ENCODE measurements at places on chromosomes 12 and 14.

- no peak for DNase-seq
These were observed 5.2 kb upstream of the GNG2 start for GRCh38 chr14:51855234-51855633.

GRCh38 chr14:34732802-34733201, 18.4 kb upstream of the CFL2 start:
- DNase-seq, result no peak

DNA sequence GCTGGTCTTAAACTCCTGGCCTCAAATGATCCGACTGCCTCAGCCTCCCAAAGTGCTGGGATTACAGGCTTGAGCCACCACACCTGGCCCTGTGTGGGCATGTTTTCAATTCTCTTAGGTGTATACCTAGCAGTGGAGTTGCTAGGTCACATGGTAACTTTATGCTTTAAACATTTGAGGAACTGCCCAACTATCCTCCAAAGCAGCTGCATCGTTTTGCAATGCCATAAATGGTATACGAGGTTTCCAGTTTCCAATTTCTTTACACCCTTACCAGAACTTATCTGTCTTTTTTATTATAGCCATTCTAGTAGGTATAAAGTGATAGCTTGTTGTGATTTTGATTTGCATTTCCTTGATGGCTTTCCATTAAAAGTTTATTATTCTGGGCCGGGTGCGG, 25.1 kb downstream of the RBMS2 start:
- DNase-seq, result no peak

DNA sequence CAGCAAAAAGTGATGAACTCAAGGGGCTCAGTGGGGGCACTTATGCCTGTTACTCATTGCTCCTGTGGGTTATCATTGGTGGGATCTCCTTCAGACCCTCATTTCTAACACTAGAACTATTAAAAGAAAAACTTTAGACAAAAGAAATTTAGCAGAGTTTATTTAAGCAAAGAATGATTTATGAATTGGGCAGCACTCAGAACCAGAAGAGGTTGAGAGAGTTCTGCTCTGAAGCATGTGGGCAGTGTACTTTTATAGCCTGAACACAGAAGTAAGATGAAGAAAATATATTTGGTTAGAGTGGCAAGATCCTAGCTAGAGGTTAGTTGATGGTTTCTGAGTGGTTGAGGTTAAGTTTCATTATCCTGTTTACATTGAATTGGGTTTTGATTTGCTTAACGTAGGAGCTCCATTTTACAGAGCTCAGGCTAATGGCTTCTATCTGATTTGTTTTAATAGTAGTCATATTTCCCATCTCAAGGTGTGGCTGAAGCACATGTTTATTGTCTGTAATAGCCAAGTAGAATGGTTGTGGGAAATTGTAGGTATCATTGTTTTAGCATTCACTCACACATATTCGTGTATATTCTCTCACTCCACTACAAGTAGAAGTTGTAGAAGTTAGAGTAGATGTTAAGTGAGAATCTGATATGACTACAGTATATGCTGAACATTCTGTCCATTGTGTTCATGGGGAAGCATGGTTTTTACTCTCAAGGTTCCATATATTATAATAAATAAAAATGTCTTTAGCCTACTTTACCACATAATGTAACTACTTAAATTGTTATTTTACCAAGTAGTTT, 27.6 kb downstream of the LEMD3 start:
- DNase-seq, result no peak

DNA sequence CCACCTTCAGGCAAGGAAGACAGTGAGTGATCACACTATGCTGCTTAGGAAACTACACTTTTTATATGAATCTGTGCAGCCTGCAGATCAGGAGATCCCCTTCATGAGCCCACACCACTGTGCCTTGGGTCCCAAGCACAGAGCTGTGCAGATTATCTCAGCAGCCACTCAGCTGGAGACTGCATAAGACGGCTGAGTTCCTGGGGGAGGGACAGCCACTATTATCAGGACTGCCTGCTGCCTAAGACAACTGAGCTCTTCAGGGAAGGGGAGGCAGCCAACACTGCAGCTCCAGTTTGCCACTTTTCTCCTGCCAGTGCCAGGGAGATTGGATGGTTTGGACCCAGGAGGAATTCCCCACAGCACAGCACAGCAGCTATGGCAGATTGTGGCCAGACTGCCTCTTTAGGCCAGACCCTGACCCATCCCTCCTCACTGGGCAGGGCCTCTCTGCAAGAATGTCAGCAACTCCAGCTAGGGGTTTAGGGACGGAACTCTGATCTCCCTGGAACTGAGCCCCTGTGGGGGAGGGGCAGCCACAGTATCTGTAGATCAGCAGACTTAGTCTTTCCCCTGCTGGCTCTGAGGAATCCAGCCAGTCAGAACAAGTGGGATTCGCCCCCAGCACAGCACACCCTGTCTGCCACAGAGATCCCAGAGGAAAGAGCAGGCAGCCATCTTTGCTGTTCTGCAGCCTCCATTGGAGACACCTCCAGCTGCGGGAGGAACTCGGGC, 141.3 kb downstream of the KLHL28 start:
- no peak for DNase-seq

DNA sequence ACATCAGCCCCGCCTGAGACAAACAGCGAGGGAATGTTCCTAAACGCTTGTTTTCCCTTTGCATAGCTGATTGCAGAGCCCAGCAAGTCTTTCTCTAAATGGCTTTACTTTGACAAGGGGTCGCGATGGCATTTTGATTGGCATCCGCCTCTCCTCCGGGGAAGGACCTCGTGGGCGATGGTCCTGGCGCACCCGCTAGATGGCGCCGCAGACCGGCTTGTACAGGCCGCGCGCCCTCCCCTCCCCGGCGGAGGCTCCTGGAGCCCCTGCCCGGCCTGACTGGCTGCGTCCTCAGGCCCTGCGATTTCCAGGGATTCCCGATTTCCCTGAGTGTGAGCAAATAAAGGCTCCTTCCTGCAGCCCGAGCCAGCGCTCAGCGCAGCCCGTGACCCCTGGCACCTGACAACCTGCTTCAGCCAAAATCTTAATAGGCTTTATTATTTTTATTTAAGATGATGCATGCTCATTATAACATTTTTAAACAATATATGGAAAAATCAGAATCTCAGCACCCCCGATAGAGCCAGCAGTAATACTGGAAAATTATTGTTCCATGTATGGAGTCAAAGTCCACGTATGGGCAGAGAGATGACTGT, 468.3 kb downstream of the AACS start:
- peak; percentile 20 for DNase-seq

GRCh38 chr12:93616584-93617101, 44.2 kb downstream of the SOCS2 start:
- peak; percentile 78 for DNase-seq

- no peak for DNase-seq
These were observed 337.7 kb downstream of the TMEM121 start for GRCh38 chr14:105864116-105864515.

DNA sequence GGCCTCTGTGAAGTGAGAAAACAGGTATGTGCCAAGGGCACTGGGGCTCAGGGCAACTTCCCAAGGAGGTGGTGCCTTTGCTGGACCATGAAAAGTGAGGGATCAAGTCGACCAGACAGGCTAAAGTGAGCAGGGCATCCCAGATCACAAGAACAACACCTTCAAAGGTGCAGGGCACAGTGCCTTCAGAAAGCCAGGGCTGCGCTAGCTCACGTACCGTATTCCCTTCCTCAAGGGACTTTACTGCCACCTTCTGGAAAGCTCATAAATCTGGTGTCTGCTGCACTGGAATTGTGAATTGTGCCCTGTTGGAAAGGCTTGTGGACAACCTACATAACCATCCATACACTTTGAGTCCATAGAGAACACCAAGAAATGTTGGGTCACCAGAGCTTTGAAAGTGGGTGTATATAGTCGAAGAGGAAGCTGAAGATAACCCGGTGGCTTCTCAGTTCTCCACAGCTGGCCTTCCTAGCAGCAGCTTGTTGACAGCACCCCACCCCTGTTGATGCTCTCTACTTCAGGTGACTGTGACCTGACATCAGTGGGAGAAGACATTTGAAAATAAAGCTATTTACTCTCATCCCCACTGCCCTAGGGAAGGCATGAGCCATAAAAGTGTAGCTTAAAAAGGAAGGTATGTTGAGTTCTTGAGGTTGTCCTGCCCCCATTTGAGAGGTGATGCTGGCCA, 24.5 kb downstream of the FIGNL2 start:
- DNase-seq, result no peak

- no peak for DNase-seq
These were observed 80.4 kb downstream of the SUDS3 start for GRCh38 chr12:118456741-118457140.

DNA sequence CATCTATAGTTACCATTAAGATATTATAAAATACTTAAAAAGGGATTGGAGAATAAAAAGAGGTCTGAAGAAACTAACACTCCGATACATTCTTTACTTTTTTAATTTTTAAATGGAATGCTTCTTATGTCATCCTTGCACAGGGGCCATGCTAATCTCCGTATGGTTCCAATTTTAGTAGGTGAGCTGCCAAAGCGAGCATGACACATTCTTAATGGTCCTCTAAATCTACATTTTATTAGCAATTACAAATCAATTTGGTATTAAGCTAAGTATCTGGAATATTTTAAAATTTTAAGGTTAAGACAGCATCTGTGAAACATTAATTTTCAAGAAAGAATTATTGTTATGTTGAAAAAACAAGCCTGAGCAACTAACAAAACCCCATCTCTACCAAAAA, 6.2 kb upstream of the ARID4A start:
- DNase-seq, result no peak

DNA sequence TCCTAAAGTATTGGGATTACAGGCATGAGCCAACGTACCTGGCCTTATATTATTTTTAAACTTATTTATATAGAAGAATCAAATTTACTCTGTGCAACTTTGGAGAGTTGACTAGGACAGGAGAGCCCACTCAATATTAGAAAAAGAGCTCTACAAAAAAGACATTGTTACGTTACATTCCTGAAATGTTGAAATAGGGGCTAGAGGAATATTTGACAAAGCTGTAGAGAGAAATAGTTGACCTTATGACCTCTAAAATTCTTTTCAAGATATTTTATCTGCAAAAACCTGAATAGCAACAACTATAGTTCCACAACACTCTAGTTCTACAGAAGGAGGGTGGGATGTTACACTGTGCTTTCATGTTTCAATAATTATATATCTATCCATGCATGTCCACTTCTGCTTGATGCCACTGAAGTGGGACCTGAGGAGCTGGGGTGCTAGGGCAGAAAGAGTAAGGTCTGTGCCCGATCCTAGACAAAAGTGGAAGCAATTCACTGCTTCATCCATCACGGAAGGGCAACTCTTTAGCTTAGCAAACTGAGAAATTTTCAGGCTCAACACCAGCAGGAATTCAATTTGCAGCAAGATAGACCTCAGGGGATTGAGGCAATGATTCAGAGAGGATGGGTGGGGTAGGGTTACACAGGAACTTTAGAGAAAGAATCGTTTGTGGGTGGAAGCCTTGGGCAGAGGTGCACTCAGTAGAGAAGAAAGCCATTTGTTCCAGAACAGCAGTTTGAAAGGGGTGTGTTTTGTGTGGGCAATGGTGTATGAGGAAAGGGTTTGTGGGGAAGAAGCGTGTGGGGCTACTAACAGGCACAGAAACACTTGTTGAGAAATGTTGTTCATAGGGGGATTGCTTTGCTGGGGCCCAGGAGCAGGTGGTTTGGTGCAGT, 16.0 kb upstream of the RNASE10 start:
- no peak for DNase-seq

GRCh38 chr14:52723514-52724359, 6.2 kb upstream of the STYX start:
- DNase-seq, result no peak

- DNase-seq, result no peak
These were observed 45.6 kb downstream of the ABCD2 start for GRCh38 chr12:39573971-39574370.

DNA sequence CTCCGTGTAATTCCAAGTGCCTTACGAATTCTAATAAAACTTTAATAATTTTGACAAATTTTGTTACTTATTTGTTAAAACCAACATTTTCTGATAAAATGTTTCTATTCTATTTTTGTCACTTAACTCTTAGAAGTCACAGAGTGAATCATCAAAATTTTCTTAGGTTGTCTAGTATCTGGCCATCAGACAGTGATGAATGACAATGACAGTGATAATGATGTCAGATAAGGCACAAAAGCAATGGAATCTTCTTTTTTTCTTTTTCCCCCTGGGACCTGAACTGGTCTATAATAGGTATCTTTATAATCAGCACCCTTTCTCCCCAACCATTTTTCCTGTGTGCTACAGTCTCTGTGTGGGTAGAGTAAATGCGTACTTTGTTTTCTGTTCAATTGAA, 407.3 kb downstream of the SOX5 start:
- no peak for DNase-seq

DNA sequence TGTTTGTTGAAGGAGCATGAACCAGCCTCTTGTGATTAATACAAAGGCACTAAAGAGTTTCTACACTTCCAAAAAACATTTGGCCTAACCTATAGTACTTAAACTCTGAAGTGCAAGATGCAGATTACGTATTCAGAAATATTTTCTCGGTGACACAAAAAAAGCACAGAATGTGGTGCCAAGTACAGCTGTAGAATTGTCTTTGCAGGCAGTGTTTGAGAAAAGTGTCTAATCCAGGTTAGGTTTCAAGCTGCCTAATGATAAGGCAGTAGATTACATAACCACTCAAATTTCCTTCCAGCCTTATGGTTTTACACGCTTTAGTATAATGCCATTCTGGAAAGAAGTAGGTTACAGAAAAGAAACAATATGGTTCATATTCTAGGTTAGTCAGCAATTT, 205.2 kb downstream of the KLHL28 start:
- DNase-seq, result no peak

GRCh38 chr12:24853588-24853987, 95.3 kb downstream of the BCAT1 start:
- DNase-seq, result no peak

GRCh38 chr12:132747896-132748295, 13.7 kb downstream of the ANKLE2 start:
- no peak for DNase-seq

GRCh38 chr12:79891506-79892162, 43.3 kb downstream of the PPP1R12A start:
- no peak for DNase-seq

GRCh38 chr12:70048521-70049250, 194.5 kb upstream of the CNOT2 start:
- no peak for DNase-seq

- no peak for DNase-seq
These were observed 209.9 kb downstream of the PHETA1 start for GRCh38 chr12:111158992-111159391.

GRCh38 chr12:21340403-21340802, 5.7 kb upstream of the SLCO1A2 start:
- DNase-seq, result no peak

- no peak for DNase-seq
These were observed 18.1 kb downstream of the TAMALIN start for GRCh38 chr12:52024845-52025230.

GRCh38 chr14:72925815-72926291, 411 bp upstream of the DCAF4 start:
- no peak for DNase-seq

GRCh38 chr12:89497467-89497866, 27.1 kb downstream of the GALNT4 start:
- no peak for DNase-seq

DNA sequence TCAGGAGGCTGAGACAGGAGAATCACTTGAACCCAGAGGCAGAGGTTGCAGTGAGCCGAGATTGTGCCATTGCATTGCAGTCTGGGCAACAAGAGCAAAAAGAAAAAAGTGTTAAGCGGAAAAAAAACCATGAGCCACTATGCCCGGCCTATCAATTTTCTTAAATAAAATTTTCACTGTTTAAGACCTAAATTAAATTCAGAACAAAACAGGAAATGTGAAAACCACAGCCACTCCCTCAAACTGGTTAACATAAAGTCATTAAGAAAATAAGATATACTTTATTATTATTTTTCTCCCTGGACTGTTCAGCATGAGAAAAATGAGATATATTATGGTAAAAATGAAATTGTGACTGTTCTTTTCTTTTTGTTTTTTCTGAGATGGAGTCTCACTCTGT, 44.6 kb upstream of the GCH1 start:
- no peak for DNase-seq
